ENCODE measurements at places on chromosomes 4 and X.

DNA sequence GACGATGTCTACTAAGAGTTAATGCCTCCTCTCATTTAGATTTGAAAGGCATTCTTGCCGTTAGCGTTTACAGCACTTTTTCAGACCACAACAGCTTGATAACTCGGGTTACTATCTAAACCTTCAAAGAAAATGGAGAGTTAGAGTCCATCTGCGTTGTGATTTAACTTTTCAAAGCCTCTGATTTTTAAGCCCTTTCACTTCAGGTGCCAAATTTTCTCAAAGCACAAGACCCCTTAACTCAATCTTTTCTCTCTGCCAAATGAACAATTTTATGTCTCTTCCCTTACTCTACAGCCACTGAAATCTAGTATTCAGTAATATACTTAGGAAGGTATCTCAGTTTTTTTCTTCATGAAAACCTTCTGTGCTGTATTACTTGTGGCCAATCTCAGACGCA lies 310.5 kb downstream of the TENM3 start:
- DNase-seq = no peak

- DNase-seq = no peak
These were observed 59.8 kb downstream of the ACOX3 start for GRCh38 chr4:8380511-8381415.

- DNase-seq = no peak
These were observed 21.1 kb downstream of the ACSL1 start for GRCh38 chr4:184804621-184805020.

DNA sequence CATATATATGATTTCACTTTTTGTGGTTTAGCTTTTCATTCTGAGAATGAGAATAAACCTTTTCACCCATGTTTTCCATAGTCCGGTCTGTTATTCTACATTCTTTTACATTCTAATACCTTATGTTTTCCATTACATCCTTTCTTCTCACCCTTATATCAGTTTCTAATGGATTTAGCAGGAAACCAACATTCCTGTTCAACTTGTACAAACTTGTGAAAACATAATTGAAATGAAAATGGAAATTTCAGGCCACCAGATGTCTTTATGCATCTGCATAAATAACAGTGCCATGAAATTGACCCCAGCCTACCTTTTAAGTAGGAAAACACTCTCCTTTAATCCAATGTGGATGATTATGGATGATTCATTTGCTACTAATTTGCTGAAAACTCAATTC lies 494.8 kb upstream of the ZFP42 start:
- no peak for DNase-seq

- no peak for DNase-seq
These were observed 55.5 kb upstream of the FBXW7 start for GRCh38 chr4:152591396-152591795.

- no peak for DNase-seq
These were observed 56.6 kb upstream of the TMEM184C start for GRCh38 chr4:147560625-147561024.

GRCh38 chr4:10273030-10273429 lies 156.4 kb upstream of the WDR1 start:
- no peak for DNase-seq

GRCh38 chrX:12548746-12549145 lies 242.5 kb upstream of the PRPS2 start:
- DNase-seq = no peak

DNA sequence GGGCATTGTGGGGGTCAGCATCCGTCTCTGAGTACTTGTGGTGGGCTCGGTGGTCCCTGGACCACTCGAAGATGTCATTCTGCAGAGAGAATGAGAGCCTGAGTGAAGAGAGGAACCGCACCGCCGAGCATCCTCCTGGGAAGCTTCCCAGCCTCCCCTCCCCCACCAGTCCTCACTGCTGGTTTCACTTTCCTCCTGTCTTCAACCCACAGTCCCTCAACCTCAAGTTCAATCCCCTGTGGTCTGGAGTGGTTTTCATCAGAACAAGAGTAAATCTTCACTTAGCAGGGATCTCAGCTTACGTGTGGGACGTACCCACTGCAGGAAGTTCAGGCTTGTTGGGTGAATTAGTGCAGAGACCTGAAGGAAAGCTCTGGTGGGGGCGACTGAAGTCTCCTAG lies 117.8 kb downstream of the SCD5 start:
- no peak for DNase-seq

DNA sequence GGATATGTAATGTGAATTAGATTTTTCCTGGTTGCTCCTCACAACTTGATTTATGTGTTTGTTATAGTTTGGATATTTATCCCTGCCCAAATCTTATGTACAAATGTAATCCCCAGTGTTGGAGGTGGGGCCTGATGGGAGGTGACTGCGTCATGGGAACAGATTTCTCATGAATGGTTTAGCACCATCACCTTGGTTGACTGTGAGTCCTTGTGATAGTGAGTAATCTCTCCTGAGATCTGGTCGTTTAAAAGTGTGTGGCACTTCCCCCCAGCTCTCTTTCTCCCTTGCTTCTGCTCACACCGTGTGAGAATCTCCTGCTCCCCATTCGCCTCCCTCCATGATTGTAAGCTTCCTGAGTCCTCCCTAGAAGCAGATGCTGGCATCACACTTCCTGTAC lies 2.2 kb downstream of the MID2 start:
- no peak for DNase-seq

- DNase-seq = no peak
These were observed 173.9 kb downstream of the SCFD2 start for GRCh38 chr4:53191997-53192396.

Data from stimulated activated naive CD4-positive, alpha-beta T cell treated with Interleukin-2 at 50 U/mL for 16 hours (primary cell).